Bronchial smooth muscle cell (primary cell): ENCODE measurements at places on chromosomes 5 and 9. TPM values are rescaled to one million over a fixed set of nuclear protein-coding genes. Genes with fewer than 3 reads are reported as not detected.

The CEMIP2 gene
- 14.3 and 18.4 TPM in 2 replicates for total RNA-seq

The AFAP1L1 gene
- 1.3 and 1.9 TPM in 2 replicates for total RNA-seq

The KCNMB1 gene
- total RNA-seq = not detected in 2 replicates

The SLC36A2 gene
- not detected in 2 replicates for total RNA-seq

The PLK2 gene
- total RNA-seq = 60.3 and 133 TPM in 2 replicates
